HFFc6 (cell line): ENCODE measurements at places on chromosomes 5 and 9. TPM values are rescaled to one million over a fixed set of nuclear protein-coding genes. Genes with fewer than 3 reads are reported as not detected.

DNA sequence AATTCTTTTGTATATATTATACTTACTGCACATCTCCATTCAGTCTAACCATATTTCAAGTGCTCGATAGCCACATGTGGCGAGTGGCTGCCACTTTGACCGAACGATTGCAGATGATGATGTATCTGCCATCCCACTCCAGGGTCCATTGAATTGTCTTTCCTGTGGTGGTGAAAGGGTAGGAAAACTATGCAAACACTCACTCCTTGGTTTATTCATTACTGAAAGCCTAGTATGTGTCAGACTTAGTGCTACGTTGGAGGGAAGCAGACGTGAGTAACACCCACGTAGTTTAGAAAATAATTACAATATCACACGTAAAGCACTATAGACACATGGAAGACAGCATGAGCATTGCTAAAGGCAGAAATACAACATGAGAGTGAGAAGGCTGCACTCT, 353.7 kb downstream of the CSNK1G3 start:
- no peak for DNase-seq

- no peak for DNase-seq
Observed at GRCh38 chr5:148937239-148937638, 110.8 kb downstream of the ADRB2 start.

GRCh38 chr9:127189628-127190027, 67.2 kb upstream of the ANGPTL2 start:
- no peak for DNase-seq

- DNase-seq, result no peak
Observed at GRCh38 chr5:100900796-100901781, 2.0 kb downstream of the ST8SIA4 start.

GRCh38 chr9:11821306-11821975, 871.7 kb upstream of the TYRP1 start:
- DNase-seq, result no peak

DNA sequence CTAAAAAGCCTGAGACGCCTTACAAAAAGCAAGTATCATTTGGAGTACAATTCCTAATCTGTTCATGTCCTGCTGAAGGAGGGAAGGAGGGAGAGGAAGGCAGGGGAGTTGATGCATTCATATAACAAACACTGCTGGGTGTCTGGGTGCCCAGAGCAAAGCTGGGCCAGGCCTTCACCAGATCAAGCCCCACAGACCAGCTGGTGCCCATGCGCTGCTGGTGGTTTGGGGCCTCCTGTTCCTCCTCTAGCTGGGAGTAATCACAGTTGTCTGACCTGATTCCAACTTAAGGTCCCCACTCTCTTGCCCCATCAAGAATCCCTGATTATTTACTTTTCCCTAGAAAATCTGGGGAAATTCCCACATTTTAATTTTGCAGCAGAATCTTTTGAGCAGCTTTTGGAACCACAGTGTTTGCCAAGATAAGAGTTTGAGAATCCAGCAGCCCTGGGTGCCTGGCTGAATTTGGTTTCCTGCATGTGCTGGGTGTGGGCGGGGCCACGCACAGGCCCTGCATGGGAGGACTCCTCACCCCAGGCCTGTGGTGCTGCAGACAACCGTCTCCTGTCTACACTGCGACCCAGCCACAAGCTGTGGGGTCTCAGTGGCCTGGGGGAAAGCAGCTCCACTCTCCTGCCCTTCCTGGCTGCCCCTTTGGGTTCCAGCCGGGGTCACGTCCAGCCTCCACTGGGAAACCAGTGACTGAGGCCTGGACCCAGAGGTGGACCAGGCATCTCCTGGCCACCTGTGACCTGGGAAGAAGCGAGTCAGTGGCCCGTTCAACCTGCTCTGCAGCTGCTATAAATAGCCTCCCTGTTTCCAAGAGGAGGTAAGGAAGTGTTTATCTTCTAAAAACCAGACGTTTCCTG, 47.5 kb downstream of the NEURL1B start:
- DNase-seq, result no peak

GRCh38 chr5:23419115-23419514, 88.3 kb upstream of the PRDM9 start:
- no peak for DNase-seq

DNA sequence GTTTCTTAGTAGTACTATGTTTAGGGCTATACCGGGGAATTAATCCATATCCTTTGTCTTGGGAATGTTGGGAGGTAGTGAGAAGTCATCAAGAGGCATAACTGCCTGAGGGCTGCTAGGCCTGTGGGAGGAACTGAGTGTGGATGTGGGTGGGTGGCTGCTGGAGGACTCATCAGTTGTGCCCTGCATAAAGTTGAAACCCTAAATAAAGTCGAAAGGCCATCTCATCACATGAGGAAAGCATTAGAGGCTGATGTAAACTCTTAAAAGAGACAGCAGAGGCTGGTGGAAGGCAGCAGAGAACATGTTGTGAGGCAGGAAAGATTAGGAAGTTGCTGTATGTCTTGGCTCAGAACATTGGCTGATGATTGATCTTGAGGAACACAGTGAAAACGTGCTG, 143.8 kb downstream of the MAST4 start:
- no peak for DNase-seq

GRCh38 chr5:136639616-136640015, 274.3 kb upstream of the TRPC7 start:
- no peak for DNase-seq

DNA sequence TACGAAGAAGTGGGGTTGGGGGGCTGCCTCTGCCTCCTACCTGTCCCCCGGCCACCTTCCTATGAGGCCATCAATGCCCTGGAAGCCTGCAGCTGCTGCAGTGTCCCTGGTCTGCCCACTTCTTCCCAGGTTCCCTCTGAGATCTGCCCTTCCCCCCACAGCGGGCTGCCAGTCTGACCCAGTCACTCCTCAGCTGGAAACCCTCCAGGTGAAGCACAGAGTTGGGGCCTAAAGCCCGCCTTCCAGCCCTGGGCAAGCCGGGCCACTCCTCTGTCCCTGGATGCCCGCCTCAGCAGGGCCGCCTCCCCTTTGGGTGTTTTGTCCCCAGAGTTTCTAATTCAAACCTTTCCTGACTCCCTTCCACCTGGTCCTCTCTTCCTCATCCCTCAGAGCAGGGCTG, 137.0 kb downstream of the RXRA start:
- DNase-seq, result no peak

DNA sequence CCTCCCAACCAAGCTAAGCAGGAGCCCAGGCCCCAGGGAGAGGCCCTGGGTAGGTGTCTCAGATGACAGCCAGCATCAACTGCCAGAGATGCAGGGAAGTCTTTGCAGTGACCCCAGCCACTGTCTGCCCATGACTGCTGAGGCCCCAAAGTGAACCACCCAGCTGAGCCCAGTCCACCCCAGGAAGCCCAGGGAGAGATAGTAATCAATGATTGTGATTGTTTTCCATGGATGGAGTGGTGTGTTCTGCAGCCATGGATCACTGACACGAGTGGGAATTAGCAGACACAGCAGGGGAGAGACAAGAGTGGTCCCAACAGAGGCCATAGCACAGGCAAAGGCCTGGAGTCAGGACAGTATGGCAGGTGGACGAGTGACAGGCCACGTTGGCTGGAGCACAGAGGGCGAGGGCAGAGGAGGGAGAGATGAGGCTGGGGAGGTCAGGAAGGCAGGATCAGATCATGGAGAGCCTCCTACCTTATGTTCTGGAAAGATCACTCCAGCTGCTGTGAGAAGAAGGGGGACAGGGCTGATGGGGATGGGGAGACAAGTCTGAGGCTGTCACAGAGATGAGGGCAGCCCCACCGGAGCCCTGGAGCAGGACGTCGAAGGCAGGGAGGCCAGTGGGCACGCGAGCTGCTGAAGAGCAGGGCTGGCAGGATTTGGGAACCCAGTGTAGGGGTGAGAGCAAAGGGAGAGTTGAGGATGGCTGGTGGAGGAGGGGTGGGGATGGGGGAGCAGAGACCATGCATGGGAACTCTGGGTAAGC, 14.5 kb downstream of the ABO start:
- no peak for DNase-seq

DNA sequence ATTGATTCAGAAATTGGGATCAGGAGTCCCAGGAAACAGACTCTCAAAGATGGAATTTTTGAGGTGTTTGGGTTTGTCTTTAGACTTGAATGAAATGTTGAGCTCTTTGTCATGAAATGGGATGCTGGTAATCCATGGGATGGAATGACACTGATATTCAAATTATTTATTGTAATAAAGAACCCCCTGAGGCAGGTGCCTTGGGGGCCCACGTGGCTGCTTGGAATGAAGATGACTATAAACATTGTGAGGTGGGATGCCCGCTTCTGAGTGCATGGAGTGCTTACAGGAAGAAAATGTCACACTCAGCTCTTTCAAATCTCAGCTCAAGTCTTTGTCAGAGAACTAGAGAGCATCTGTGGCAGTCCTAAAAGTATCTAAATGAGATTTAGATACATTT, 9.6 kb upstream of the C1QTNF2 start:
- DNase-seq, result no peak

DNA sequence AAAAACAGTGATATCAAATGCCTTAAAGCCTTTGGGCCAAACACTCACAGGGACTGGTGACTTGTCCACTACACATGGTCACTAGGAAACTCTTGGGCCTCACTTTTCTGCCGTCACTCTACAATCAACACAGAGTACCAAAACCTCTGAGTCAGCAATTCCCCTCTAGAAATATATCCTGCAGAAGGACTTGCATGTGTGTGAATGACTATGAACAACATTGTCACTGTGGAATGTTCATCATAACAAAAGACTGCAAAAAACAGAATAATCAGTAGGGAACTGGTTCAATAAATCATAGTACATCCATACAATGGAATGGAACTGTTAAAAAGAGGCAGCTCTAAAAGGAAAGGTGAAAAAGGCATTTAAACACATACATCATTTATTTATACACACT, 44.1 kb upstream of the SMU1 start:
- DNase-seq, result no peak

DNA sequence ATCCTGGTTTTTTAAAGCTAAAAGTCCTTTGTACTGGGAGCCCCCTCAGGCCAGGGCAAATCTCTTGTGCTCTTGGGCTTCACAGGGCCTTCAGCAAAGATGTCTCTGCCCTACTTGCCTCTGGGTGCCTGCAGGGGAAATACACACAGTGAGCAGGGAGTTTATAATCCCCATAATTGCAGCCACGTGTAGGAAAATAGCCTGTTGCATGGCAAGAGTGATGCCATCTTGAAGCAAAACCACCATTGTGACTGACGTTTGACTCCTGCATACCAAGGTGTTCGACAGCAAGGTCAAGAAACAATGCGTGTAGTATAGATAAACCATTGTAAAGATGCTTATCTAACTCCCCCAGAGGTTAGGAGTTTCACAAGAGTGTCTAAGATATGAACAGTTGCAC, 11.4 kb upstream of the IL3 start:
- DNase-seq, result no peak

- no peak for DNase-seq
Observed at GRCh38 chr5:94234987-94235386, 383.4 kb downstream of the KIAA0825 start.

- DNase-seq, result no peak
Observed at GRCh38 chr9:70105147-70105546, 61.5 kb downstream of the MAMDC2 start.

DNA sequence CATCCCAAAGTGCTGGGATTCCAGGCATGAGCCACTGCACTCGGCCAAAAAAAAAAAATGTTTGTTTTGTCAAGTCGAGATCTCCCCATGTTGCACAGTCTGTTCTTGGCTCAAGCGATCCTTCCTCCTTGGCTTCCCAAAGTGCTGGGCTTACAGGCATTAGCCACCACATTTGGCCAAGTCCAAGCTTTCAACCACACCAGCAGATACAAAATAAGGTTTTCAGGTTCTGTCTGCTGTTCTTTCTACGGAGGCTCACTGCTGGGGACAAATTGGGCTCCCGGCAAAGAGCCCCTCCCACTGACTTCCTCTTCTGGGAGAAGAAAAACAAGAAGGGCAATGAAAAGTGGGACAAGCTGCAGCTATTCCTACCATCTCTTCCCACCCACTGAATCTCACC, 37.6 kb upstream of the GGTA1 start:
- no peak for DNase-seq

DNA sequence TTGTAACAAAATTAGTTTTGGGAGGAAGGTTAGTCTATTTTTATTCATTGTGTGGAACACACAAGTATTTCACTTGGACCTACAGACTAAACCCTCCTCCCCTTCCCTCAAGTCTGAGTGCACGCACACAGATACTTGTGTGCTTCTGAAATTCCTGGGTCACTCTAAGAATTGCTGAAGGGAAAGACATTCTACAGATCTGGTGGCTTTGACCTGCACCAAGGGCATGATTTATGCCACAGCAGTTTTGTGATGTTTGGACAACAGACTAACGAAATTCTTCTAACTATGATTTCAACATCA, 150.5 kb downstream of the ARL15 start:
- DNase-seq, result no peak

DNA sequence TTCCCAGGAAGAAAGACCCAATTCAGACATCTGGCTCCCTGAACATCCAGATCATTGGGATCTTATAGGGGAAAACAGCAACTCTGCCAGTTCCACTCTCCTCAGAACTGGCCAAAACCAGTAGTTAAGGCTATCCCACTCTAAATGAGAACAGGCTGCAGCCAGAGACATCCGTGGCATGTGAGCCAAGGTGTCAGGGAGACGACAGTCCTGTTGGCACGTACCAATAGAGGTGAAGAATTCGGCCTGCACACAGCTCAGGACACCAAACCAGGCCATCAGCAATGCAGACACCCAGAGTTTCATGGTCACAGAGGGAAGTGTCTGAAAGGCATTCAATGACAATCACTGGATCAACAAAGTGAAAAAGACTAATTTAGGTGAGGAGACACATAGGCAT, 9.3 kb downstream of the P4HA2 start:
- DNase-seq, result no peak

DNA sequence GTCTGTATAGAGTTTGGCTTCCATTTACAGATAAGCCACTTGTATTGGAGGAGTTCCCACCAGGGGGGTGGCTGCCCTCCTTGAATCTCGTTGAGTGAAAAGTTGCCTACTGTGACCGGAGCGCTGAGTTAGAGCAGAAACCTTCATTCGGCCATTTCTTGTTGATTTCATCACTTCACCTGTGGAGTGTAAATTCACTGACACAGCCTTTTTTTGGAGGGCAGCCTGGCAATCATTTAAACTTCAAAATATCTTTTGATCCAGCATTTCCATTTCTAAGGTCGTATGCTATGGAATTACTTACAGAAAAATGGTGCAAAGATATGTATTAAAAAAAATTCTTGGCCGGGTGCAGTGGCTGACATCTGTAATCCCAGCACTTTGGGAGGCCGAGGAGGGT, 40.8 kb downstream of the PRRC2B start:
- DNase-seq, result no peak

GRCh38 chr9:123434619-123435240, 78.7 kb downstream of the CRB2 start:
- DNase-seq, result no peak

GRCh38 chr5:106648401-106648800, 1022.3 kb downstream of the EFNA5 start:
- DNase-seq, result no peak

The BTNL9 gene
- total RNA-seq, result not detected in 3 replicates

The CCIN gene
- total RNA-seq, result 0.69 to 2.5 TPM (median 0.87 TPM) in 3 replicates

The ARSK gene
- total RNA-seq, result 14.8 to 20.3 TPM (median 17.9 TPM) in 3 replicates

The TXNDC8 gene
- total RNA-seq, result not detected in 3 replicates

The SELENOP gene
- 0.26 and 0.51 TPM in 2 replicates for total RNA-seq

The LTC4S gene
- total RNA-seq, result not detected in 3 replicates

The EIF4EBP3 gene
- 2.2 to 3.6 TPM (median 3.0 TPM) in 3 replicates for total RNA-seq

The TLE1 gene
- total RNA-seq, result 6.7 to 15.3 TPM (median 8.2 TPM) in 3 replicates

The PCDHGB4 gene
- 2.4 to 19.5 TPM (median 3.3 TPM) in 3 replicates for total RNA-seq

The CLIC3 gene
- 2.7 and 16.1 TPM in 2 replicates for total RNA-seq
